Hematopoietic multipotent progenitor cell treated with erythropoietin and hydrocortisone succinate and interleukin-3 and kit ligand, for 8 days (in vitro differentiated cells): ENCODE measurements at places on chromosomes 1 and 21.

DNA sequence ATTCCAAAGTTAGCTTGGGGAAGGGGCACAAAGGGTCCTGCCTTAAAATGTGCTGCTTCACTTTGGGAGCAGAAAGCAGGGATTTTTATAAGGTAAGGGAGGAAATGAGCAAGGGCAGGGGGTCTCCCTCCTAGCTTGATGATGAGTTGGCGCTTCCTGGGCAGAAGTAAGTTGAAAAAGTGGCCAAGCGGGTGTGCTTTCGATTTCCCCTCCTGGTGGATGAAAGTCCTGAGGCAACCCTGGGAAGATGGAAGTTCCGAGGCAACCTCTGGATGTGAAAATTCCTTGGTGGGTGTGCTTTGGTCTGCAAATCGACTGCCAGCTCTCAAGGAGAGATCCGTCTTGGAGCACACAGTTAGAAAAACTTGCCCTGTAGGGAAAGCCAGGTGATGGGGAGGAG, 41.7 kb upstream of the CD2 start:
- no peak for DNase-seq

DNA sequence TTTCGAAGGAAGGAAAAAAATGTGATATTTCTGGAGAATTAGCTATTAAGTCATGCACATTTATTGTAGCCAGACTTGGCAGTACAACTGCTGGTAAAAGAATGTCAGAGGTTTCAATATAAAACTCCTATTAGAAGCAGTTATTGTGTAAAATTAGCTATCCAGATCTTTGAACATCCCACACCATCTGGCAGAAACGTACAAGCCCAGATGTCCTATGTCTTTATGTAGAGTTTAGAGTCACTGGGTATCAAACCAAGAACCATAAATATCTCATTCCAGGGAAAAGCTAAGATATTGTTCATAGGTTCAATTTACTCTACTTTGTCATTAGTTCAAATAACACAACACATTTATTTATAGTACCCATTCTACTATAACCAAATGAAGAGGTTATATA, 31.4 kb downstream of the OLFM3 start:
- DNase-seq, result no peak

GRCh38 chr1:158179301-158180041, 1.2 kb upstream of the CD1D start:
- no peak for DNase-seq

- DNase-seq, result no peak
Observed at GRCh38 chr1:14578156-14578555, 20.3 kb upstream of the KAZN start.

DNA sequence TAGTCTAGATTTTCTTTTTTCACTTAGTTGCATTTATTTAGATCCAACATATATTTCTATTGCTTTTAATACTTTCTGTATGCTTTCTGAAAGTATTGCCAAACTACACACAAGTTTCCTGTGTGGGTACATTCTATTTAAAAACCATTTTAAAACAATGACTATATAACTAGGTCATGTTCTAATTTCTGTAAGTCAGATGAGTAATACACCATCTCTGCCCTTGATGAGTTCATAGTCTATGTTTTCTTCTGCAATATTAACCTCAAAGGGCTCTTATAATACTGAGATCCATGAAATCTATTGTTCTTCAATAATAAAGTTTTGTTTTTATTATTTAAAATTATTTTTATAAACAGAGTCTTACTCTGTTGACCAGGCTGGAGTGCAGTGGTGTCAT, 68.3 kb downstream of the RNASEL start:
- no peak for DNase-seq

GRCh38 chr1:201332021-201332420, 45.5 kb downstream of the TNNT2 start:
- no peak for DNase-seq

DNA sequence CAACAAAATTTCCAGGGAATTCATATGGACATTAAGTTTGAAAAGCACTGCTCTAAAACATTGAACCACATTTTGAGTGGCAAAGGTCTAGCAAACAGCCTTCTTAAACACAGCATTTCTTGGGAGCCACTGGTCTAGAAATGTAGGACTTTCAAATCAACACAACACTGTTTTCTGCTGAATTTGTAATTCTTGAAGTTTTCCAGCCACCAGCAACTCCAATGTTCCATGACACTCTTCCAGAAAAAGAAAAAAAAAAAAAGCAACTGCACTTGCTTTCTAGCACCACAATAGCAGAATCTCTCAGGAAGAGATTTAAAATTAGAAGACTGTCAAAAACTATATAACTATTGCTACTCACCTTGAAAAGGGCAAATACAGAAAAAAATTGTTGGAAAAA, 4.5 kb downstream of the SYDE2 start:
- DNase-seq, result no peak

GRCh38 chr21:33940881-33941245, 25.3 kb upstream of the ATP5PO start:
- DNase-seq, result no peak
